ENCODE measurements at places on chromosomes 13 and 19. TPM values are rescaled to one million over a fixed set of nuclear protein-coding genes. Genes with fewer than 3 reads are reported as not detected.

ZNF784 gene
- 8.0 TPM for total RNA-seq

FFAR3 gene
- not detected for total RNA-seq

TMEM59L gene
- 1.6 TPM for total RNA-seq

MCEMP1 gene
- total RNA-seq, result 112 TPM

GRCh38 chr19:18440415-18440877, 2.5 kb upstream of the ISYNA1 start:
- no peak for DNase-seq
- H3K36me3 ChIP-seq, result peaks cover 33% of the 10 kb centered on the region
- peaks cover 37% of the 10 kb centered on the region for H3K4me1 ChIP-seq
- H3K4me3 ChIP-seq, result no peak overlapping the region

DNA sequence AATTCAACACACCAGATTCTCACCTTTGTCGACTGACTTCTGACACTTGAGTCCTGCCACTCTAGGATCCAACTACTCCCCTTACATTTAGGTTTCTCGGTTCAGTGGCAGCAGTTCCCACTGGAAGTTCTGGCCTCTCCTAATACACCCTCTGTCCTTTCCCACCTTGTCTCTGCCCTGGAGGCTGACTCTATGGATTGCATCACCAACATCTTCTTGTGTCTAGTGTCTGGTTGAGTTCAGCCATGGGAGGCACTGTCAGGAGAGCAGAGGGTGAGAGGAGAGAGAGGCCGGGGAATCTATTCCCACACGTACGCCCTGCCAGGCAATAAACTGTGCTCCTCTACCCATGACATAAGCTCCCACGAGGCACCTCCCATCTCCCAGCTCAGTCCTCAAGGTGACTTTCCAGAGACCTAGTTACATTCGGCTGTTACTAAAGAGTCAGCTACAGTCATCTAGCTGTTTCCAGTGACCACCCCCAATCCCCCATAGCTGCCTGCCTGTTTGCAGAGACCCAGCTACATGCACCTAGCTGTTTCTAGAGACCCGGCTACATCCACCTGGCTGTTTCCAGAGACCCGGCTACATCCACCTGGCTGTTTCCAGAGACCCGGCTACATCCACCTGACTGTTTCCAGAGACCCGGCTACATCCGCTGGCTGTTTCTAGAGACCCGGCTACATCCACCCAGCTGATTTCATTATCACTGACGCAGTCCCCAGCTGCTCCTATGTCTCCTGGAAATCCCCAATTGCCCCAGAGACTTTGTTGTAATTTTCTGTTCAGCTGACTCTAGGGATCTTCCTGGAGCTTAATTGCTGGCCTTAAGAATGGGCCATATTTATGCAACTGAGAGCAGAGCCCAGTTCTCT, 8.1 kb upstream of the LILRB4 start:
- peaks cover 11% of the 10 kb centered on the region for H3K27me3 ChIP-seq
- H3K4me1 ChIP-seq, result no peaks in the 10 kb centered on the region
- H3K36me3 ChIP-seq, result no peaks in the 10 kb centered on the region
- H3K4me3 ChIP-seq, result no peak overlapping the region

DNA sequence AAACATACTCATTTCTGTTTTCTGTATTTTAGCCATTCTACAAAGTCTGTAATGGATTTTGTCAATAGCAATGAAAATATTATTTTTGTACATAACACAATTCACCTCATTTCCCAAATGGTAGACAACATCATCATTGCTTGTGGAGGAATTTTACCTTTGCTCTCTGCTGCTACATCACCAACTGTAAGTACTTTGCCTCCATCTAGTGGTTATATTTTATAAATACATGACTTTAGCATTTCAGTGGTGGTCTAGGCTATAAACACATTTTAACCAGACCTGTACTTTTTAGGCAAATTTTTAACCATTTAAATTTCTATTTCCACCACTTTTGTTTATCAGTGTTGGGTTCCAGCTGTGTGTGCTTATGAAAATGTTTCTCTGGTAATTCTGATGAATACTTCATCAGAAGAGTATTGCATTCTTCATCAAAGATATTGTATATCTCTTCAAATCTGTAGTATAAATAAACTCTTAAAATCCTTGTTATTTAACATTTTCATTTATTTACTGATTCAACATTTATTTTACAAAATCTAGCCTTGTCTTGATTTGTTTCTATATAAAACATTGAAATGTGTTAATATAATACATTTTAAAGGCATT, 222.4 kb downstream of the NBEA start:
- no peaks in the 10 kb centered on the region for H3K4me1 ChIP-seq
- no peaks in the 10 kb centered on the region for H3K36me3 ChIP-seq
- DNase-seq, result peak; percentile 24
- H3K27me3 ChIP-seq, result no peaks in the 10 kb centered on the region
- no peak overlapping the region for H3K27ac ChIP-seq

DNA sequence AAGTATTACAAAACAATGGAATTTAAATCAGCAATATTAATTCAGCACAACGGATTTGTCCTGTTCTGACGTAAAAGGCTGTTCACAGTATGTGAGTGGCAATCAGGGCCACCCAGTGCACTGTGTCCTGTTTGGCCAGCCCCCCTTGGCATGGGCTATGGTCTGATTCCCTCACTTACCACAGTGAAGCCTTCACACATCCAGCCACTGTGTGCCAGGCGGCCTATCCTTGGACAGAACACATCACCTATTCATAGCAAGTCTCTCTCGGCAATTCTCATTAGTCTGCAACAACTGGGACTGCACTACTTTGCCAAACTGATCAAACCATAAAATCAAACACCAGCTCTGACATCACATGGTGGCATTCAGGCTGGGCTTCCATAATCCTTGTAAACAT, 221.5 kb upstream of the TSHZ3 start:
- no peaks in the 10 kb centered on the region for H3K4me1 ChIP-seq
- H3K36me3 ChIP-seq, result no peaks in the 10 kb centered on the region
- H3K27me3 ChIP-seq, result no peaks in the 10 kb centered on the region
- no peak for DNase-seq

DNA sequence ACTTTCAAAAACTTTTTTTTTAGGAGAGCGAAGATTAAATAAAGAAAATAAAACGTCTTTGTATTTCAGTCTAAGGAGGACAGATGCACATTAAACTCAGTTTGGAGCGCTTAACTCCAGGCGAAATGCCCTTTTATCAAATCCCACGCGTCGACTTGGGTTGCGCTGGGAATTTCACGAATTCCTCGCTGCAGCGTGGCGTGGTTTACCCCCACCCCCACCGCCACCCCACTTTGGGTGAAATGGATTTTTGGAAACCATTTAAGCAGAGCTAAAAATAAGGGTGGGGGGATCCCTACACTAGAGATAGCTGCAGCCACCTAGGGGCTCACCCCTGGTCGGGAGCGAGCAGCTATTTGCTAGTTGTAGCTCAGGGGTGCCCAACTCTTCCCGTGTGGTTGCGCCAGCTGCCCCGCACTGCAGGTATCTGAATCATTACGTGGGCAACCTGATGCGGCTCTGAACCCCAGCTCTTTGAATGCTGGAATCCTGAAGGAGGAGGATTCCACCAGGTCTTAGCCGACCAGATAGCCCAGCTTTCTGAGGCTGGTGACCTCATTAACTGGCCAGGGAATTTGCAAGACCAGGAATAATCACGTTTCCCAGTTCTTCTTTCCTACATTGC, 6.5 kb upstream of the TSHZ3 start:
- peaks cover 91% of the 10 kb centered on the region for H3K27me3 ChIP-seq
- H3K36me3 ChIP-seq, result no peaks in the 10 kb centered on the region
- no peak overlapping the region for H3K4me3 ChIP-seq
- no peak overlapping the region for H3K27ac ChIP-seq

- DNase-seq, result peak; percentile 81
- peaks cover 32% of the 10 kb centered on the region for H3K27me3 ChIP-seq
- peaks cover 11% of the 10 kb centered on the region for H3K4me1 ChIP-seq
- no peak overlapping the region for H3K27ac ChIP-seq
Measured at GRCh38 chr19:55368701-55369563, 1.3 kb downstream of the IL11 start.

- no peaks in the 10 kb centered on the region for H3K36me3 ChIP-seq
- DNase-seq, result no peak
- no peaks in the 10 kb centered on the region for H3K27me3 ChIP-seq
- H3K4me3 ChIP-seq, result no peak overlapping the region
- H3K4me1 ChIP-seq, result no peaks in the 10 kb centered on the region
Measured at GRCh38 chr13:101306773-101307172, 109.5 kb downstream of the NALCN start.

GRCh38 chr13:40064154-40065097, 409.0 kb downstream of the COG6 start:
- no peak overlapping the region for H3K27ac ChIP-seq
- H3K27me3 ChIP-seq, result no peaks in the 10 kb centered on the region
- H3K4me3 ChIP-seq, result no peak overlapping the region
- no peaks in the 10 kb centered on the region for H3K36me3 ChIP-seq
- H3K4me1 ChIP-seq, result peaks cover 14% of the 10 kb centered on the region

GRCh38 chr13:34990399-34991214, 48.5 kb downstream of the NBEA start:
- H3K4me3 ChIP-seq, result no peak overlapping the region
- no peaks in the 10 kb centered on the region for H3K4me1 ChIP-seq
- H3K27me3 ChIP-seq, result no peaks in the 10 kb centered on the region
- H3K36me3 ChIP-seq, result no peaks in the 10 kb centered on the region
- DNase-seq, result no peak

All from left lung (tissue), 14 donors.